ENCODE measurements at places on chromosomes 7 and 10. TPM values are rescaled to one million over a fixed set of nuclear protein-coding genes. Genes with fewer than 3 reads are reported as not detected.

TBX20 gene
- total RNA-seq = 11.5 TPM

GIMAP4 gene
- 0.56 TPM for total RNA-seq

PRPS1L1 gene
- total RNA-seq = not detected

ADRA2A gene
- under 0.01 TPM for total RNA-seq

TUBB8 gene
- total RNA-seq = not detected

EPDR1 gene
- total RNA-seq = 119 TPM

VGF gene
- total RNA-seq = under 0.01 TPM

CREB5 gene
- 2.5 TPM for total RNA-seq

SEMA4G gene
- 0.38 TPM for total RNA-seq

CDH23 gene
- under 0.01 TPM for total RNA-seq

LRRC18 gene
- not detected for total RNA-seq

C7orf57 gene
- not detected for total RNA-seq

DKK1 gene
- 174 TPM for total RNA-seq

SEC31B gene
- total RNA-seq = 0.96 TPM

SLC39A12 gene
- not detected for total RNA-seq

ZC3HAV1L gene
- 13.5 TPM for total RNA-seq

ADAM8 gene
- total RNA-seq = 0.85 TPM

TFPI2 gene
- total RNA-seq = 417 TPM

POR gene
- 82.2 TPM for total RNA-seq

LRIT1 gene
- not detected for total RNA-seq

HMX3 gene
- total RNA-seq = not detected

GRID2IP gene
- under 0.01 TPM for total RNA-seq

CYP3A5 gene
- under 0.01 TPM for total RNA-seq

TBC1D12 gene
- total RNA-seq = 21.1 TPM

PHKG1 gene
- total RNA-seq = 1.4 TPM

GATAD1 gene
- 30.2 TPM for total RNA-seq

RBP3 gene
- total RNA-seq = not detected

MACROH2A2 gene
- total RNA-seq = 2.9 TPM

SPACDR gene
- 1.7 TPM for total RNA-seq

NAT16 gene
- not detected for total RNA-seq

SEMA3D gene
- total RNA-seq = 7.0 TPM

CPA1 gene
- not detected for total RNA-seq

SKIDA1 gene
- 0.58 TPM for total RNA-seq

TMEM229A gene
- not detected for total RNA-seq

TSPAN33 gene
- 0.19 TPM for total RNA-seq

OR2A14 gene
- total RNA-seq = not detected

MRPS24 gene
- total RNA-seq = 75.0 TPM

EGFR gene
- 47.2 TPM for total RNA-seq

SVOPL gene
- total RNA-seq = not detected

TMEM196 gene
- not detected for total RNA-seq
